ENCODE measurements at places on chromosomes 7 and 10.

DNA sequence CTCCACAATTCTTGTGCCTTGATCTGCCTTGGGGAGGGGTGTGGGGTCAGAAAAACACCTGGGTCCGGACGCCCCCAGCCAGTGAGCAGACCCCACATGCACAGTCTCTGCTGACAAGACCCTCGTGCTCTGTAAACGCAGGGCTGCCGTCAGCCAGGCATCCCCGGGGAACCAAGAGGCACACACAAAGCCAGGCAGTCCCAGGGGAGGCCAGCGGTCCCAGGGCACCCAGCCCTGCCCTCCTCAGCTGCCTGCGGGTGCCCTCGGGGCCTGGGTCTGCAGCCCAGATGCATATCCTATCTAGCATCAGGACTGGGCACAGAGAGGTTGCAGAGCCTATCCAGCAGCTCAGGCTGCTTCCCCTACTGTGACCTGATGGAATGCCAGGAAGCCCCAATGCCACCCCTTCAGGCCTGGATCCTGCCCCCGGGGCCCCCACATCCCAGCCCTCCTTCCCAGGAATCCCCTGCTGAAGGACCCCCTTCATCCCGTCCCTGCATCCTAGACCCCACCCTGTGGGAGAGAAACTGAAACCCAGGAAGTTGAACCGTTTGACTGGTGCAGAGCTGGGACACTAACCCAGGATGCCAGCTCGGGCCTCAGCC, 92.4 kb downstream of the MICALL2 start:
- no peak for DNase-seq

- peak; percentile 13 for DNase-seq
Observed at GRCh38 chr10:7407368-7408290, 3.2 kb downstream of the SFMBT2 start.

GRCh38 chr10:93893646-93894515, at the start of gene SLC35G1:
TSS of gene SLC35G1 (plus strand) at chr10:93893978. CDS start at chr10:93894034, 56 bp downstream.
- peak; percentile 46 for DNase-seq

- DNase-seq, result no peak
Observed at GRCh38 chr7:6403907-6404306, 43.8 kb downstream of the DAGLB start.

- no peak for DNase-seq
Observed at GRCh38 chr10:79376751-79377556, 29.7 kb downstream of the PPIF start.

GRCh38 chr7:70779321-70779720, 352.6 kb upstream of the GALNT17 start:
- no peak for DNase-seq

GRCh38 chr7:47354831-47355541, 226.9 kb downstream of the TNS3 start:
- no peak for DNase-seq

DNA sequence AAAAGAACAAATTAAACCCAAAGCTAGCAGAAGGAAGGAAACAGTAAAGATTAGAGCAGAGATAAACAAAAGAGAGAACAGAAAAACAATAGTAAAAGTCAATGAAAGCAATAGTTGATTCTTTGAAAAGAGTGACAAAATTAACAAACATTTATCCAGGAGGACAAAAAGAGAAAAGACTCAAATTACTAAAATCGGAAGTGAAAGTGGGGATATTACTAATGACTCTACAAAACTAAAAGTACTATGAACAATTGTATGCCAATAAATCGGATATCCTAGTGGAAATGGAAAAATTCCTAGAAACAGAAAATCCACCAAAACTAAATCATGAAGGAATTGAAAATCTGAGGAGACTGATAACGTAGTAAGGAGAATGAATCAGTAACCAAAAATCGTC, 96.3 kb downstream of the SNX13 start:
- no peak for DNase-seq

GRCh38 chr7:77481615-77482014, 55.5 kb upstream of the PTPN12 start:
- DNase-seq, result no peak

DNA sequence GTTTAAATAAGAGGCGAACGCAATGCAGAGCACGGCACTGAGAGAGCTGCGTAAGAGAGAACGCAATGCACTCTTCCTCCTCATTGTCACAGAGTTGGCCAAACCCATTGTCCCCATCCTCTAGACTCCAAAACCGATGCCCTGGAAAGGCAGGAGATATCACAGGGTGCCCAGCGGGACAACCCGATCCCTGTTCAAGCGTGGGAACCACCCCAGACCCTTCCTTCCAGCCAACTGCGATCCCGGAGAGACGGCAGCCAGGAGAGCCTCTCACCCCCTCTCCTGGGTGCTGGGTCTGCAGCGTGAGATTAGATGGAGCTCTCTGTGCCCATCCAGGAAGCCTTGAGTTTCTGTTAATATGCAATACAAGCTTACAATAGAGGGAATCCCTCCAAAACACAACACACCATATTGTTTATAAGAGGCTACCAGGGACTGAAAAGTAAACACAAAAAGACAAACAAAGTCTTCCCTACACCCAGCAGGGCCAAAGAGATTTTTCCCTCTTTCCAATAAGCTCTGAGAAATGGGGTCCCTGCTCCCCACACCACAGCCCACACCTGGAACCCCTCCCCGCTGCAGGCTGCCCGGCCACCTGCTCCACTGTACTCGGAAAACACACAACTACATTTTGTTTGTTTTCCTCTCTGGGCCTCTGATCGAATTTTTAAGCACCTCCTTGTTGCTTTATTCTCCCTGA, 187.6 kb downstream of the ADARB2 start:
- no peak for DNase-seq

DNA sequence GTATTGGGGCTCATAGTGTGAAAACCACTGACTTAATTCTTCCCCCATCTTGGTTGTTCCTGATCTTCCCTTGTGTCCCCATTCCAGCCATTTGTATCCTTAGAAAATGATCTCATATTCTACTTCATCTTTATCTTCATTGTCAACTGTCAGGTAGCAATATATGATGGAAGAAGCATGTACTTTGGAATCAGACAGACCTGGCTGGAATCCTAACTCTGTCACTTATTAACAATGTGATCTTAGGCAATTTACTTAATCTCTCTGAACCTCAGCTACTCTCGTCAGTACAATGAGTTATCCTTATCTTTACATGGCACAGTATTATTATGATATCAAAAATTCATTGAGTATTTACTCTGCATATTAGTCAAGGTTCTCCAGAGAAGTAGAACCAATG, 10.1 kb downstream of the CFTR start:
- DNase-seq, result no peak

GRCh38 chr7:91041901-91042484, 222.2 kb upstream of the FZD1 start:
- no peak for DNase-seq

- DNase-seq, result no peak
Observed at GRCh38 chr10:122245136-122245535, 26.0 kb upstream of the BTBD16 start.

GRCh38 chr7:26008428-26008827, 143.6 kb upstream of the NFE2L3 start:
- DNase-seq, result no peak

DNA sequence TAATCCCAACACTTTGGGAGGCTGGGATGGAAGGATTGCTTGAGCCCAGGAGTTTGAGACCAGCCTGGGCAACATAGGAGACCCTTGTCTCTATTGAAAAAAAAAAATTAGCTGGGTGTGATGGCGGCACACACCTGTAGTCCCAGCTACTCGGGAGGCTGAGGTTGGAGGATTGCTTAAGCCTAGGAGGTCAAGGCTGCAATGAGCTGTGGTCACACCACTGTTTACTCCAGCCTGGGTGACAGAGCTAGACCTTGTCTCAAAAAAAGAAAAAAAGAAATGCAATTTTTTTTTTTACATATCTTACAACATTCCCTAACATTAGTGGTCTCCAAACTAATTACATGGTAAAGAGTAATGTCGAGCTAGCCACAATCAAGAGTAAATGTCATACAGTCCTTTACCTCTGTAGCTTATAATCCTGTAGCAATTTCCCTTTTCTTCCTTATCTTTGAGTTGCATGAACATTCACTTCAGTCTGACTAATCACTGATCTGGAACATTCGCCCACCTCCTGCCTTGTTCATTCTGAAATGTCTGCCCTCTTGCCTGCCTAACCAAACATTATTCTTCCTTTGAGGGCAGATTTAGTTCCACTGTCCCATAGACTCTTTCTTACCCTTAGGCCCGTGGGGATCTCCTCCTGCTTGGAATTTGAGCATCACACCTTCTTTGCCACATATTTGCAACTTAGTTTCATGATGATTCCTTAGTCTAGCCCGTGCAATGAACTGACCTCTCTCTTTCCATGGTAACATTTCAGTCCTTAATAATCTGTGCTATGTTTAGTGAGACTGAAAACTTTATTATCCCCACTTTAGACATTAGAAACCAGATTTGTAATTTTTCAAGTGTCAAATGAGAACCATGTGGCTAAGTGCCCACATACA, 4.8 kb upstream of the VCL start:
- DNase-seq, result no peak
